ENCODE measurements at places on chromosomes 13 and 19.
A peak's percentile ranks its signal among the peaks of the same experiment; 100 is the strongest.

GRCh38 chr13:63517371-63517770 lies 2101.7 kb upstream of the PCDH20 start:
- DNase-seq, result no peak

DNA sequence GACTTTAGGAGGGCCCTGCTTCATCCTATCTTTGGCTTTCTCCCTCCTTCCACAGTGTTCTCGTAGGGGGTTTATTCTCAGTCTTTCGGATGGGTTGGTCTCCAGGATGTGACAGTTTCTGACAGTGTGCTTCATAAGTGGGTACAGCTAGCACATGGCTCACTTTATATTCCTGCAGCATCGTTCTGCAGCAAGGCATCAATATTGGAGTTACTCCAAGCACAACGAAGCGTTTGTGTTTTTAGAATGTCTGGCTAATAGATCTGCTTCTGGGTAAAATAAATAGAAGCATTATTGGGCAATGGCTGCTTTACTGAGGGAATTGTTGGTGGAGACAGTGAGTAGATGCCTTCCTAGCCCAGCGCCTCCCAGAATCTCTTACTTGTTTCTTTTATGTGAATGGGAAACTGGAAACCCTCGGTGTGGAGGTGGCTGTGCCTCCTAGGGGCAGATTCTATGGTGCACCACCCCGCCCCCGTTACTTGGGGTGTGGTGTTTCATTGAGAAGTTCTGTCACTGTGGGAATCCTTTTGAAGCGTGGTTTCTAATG lies 2.0 kb downstream of the FARP1 start:
- DNase-seq, result no peak

DNA sequence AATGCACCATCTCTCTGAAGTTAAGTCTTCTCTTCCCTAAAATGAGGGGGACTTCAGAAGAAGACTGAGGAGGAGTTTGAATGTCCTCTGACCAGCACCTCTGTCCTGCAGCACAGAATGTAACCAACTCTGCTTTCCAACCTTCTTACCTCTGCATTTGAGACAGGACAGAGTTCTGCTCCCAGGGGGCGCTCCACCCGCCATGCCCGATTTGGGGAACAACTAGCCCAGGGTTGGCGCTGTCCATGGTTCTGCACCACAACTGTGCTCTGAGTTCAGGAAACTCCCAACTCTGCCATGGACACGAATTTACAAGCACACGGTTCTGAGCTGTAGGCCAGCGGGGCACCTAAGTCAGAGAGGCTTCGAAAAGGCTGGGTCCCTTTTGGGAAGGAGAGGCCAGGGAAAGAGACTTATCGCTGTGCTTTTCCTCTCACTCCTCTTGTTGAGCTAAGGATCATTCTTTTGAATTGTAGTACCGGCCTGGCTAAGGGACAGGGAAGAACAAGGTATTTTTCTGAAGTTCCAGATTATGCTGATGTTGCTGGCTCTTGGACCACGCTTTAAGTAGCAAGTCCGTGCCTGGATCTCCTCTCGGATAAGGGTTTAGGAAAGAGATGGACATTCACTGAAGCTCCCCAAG lies 22.2 kb downstream of the SIGLEC5 start:
- DNase-seq, result peak; percentile 45

DNA sequence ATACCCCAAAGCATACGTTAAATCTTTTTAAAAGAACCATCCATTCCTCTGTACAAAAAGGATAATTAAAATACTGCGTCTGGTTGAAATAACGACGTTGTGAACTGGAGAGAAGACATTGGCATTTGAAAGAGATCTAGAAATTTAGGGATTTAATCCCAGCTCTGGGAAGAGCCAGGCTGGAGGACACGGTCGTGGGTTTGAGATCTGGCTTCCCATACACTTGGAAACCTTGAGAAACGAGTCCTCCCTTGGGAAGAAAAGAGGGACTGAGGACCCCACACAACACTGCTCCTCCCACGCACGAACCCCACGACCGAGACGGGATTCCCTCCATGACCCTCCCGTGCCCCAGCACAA lies 625 bp downstream of the ZNF709 start:
- no peak for DNase-seq

DNA sequence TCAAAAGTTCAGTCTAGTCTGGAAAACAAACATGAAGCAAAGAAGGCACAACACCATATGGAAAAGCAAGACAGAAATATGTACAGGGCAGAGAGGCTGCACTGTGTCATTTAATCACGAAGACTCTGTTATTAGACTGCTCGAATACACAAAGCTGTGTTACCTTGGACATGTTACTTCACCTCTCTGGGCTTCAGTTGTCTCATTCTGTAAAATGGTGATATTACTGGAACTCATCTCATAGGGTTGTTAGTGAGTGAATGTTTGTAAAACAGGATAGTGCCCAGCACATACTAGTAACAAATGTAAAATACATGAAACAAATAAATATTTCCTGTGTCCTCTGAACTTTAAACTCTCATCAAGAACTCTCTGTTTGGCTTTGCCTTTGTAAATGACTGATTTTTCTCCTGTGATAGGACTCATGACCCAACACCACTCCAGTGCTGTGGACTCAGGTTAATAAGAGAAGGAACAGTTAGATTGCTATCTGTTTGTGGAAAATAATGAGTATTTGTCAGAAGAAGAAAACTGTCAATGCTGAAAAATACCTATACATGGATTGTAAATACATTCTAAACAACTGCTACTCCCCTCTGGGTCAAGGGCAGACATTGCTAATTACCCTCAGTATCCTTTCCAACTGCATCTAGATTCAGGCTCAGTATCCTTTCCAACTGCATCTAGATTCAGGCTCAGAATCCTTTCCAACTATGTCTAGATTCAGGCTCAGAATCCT lies 62.3 kb downstream of the ZIC5 start:
- DNase-seq, result no peak

DNA sequence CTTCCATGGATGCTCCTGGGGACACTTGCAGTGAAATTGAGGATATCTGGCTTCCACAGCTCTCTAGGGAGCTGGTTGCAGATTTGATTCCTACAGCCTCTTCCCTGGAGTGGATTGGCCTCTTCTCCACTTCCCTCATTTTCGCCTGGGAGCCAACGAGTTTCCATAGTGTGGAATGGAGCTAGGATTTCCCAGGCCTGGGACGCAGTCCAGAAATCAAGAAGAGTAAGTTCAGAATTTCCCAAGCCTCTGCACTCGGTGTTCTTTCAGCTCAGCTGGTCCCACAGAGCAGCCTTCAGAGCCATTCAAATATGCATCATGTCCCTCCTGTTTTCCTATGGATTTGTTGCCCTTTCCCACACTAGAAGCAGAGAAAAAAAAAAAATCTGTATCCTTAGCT lies 68.2 kb downstream of the RAP2A start:
- no peak for DNase-seq

DNA sequence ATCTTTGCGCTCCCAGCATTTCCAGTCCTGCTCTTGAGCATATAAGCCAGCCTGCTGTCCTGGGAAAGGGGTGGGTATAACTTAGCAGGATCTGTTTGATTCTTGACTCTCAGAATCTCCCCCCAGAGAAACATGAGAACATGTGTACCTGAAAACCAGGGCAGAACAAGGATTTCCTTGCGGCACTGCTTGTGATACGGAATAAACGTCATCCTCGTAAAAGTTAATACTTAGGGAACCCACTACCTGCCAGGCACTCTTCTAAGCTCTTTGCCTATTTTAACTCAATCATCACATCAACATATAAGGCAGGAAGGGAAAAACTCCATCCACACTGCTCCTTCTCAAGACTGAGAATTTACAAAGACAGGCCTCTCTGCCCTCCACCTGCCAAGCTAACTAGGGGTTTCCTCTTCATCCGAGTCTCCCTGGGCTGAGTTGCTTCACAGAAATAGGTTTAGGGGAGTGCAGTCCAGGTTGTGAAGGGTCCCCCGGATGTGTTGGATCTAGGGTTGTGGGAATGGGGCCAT lies 1.1 kb downstream of the ZNF653 start:
- DNase-seq, result no peak

DNA sequence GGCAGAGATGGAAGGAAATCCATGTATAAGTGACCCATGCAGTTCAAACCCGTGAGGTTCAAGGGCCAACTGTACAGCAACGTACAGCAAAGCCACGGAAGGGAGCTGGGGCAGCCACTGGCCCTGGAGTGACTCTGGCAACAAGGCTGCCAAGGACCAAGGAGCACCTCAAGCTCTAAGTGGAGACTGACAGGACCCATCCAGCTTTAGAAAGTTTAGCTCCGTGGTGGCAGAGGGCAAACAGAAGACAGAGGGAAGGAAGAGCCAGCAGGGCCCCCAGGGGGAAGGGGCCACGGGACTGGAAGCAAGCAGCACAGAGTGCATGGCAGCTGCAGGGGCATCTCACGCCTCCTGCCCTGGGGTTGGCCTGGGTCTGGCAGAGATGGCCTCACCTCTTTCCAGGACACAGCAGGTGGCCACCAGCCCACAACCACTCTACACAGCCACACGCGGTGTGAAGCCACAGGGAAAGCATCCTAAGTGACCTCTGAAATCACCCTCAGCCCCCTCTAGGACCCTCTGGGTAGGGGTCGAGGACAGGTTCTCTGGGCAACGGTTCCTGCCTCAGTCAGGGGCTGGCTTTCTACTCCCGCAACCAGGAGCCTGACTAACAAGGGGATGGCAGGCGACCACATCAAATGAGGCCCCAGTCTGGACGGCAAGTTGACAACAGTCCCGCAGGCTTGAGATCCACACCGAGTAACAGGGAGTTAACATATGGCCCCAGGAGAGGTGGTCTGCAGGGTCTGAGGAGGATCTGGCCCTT lies 3.8 kb downstream of the MIER2 start:
- DNase-seq, result no peak

DNA sequence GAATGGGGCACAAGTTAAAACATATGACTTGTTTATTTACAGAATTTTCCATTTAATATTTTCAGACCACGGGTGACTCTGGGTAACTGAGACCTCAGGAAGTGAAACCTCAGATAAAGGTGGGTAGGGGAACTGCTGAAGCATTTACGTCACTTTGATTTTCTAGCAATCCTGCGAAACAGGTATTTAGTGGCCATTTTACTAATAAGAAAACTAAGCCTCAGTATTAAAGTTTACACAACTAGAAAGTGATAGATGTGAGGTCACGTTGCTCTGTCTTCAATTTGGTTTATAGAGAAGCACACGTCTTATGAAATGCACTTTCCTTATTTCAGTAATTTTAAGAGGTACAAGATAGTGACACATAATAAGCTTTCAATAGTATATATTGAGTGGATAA lies 402.8 kb downstream of the FGF9 start:
- DNase-seq, result no peak

- no peak for DNase-seq
Observed at GRCh38 chr13:48412881-48413351, at the start of gene LPAR6. Gene LPAR6, minus strand, starts transcription at chr13:48413113. Its CDS starts 690 bp downstream, at chr13:48412423.

DNA sequence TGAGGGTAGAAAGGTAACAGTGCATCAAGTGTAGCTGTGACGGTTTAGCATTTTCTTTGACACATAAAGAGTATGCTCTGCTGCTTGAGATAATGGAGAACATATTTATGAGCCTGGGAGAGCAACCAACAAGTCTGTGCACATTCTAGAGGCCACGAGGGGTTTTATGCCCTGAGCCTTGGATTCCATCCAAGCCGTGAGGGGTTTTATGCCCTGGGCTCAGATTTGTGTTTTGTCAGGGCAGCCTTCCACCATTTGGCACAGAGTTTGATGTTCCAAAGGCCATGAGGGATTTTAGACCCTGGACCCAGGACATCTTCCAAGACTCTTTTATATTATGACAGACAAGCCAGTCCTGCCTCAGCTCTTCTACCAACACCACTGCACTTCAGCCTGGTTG lies 106.4 kb downstream of the ZNF486 start:
- DNase-seq, result no peak

- no peak for DNase-seq
Observed at GRCh38 chr13:19169991-19170390, 11.6 kb downstream of the TUBA3C start.

DNA sequence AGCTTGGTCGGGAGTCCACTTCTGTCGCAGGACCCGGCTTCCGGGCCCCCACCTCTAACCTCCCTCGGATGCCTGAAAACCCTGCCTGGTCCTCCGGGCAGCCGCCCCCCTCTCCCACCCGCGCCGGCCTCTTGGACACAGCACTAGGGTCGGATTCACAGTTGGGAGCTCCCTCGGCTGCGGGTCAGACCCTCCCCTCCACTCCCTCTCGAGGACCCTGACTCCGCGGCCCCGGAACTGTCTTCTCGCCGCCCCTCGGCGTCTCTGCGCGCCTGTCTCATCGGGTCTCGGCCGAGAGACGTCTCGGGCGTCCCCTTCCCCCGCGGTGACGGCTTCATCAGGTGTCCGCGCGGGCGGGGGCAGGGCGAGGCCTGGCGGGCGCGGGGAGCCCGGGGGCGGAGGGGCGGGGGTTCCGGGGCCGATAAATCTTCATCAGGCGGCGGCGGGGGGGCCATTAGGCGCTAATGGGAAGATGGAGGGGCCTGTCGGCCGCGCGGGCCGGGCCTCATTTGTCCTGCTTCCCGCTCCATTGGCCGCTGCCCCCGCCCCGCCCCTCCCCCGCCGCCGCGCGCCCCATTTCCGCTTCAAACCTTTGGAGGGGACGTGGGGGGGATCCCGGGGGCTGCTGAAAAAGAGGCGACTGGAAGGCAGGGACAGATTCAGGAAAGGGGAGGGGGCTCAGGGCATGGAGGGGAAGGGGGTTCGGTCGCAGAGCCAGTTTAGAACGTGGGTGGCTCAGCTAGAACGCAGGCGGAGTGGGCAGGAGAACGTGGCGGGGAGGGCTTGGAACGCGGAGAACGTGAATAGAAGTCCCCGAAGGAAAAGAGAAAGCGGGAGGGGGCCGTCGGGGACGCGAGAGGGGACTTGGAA lies 11.8 kb upstream of the ERFL start:
- DNase-seq, result no peak

GRCh38 chr13:53005626-53006025 lies 23.0 kb upstream of the OLFM4 start:
- no peak for DNase-seq

- DNase-seq, result no peak
Observed at GRCh38 chr13:113353254-113353653, 10.7 kb downstream of the GRTP1 start.

- no peak for DNase-seq
Observed at GRCh38 chr13:61728471-61728870, 312.8 kb upstream of the PCDH20 start.

- no peak for DNase-seq
Observed at GRCh38 chr13:65532231-65532630, 1697.9 kb downstream of the PCDH9 start.

- no peak for DNase-seq
Observed at GRCh38 chr19:50739132-50739913, 16.2 kb downstream of the CLEC11A start.

DNA sequence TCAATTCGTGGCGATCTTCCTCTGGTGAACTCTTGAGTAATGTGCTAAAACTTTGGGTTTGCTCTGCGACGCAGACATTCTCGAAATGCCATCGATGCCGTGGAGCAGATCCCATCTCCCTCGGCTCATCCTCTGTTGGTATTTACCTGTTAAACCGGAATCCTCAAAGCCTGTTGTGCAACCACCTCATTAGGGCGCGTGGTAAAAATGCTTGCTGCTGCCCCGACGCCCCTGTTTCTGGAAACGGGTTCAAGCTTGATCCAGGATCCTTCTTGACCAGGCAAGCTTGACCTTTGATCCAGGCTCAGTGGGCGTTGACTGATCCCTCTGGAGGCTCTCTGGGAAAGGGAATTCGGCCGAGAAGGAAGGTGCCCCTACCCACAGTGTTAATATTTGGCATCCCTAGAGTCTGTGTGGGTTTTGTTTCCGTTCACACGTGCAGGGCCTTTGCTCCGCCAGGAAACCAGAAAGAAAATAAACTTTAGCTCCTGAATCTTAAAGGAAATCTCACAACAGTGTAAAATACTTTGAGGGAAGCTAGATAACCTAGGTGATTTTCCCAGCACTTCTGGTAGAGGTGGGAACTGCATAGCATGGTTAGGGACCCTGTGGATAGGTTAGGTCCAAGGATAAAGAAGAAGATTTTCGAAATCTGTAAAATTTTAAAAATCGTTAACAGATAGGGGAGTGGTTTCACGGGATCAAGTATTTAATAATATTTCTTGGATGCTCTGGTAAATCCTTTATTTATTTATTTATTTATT lies 1.1 kb downstream of the LSM14A start:
- DNase-seq, result peak; percentile 8
